Stimulated activated CD8-positive, alpha-beta memory T cell treated with anti-CD3 and anti-CD28 coated beads, Interleukin-4, amount 100 ng/mL, for 48 hours (primary cell): ENCODE measurements at places on chromosomes 3 and 15.

GRCh38 chr15:79965846-79966630, 5.0 kb downstream of the BCL2A1 start:
- no peak for DNase-seq

GRCh38 chr3:188881954-188882641, 289.7 kb upstream of the TPRG1 start:
- no peak for DNase-seq

DNA sequence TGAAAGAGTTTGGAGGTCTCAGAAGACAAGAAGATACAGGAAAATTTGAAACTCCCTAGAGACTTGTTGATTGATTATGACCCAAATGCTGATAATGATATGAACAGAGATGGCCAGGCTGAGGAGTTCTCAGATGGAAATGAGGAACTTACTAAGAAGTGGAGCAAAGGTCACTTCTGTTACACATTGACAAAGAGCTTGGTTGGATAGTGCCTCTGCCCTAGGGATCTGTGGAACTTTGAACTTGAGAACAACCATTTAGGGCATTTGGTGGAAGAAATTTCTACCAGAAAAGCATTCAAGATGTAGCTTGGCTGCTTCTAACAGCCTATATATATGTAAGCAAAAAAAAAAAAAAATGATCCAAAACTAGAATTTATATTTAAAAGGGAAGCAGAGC, 48.9 kb upstream of the NAALADL2 start:
- DNase-seq: no peak

DNA sequence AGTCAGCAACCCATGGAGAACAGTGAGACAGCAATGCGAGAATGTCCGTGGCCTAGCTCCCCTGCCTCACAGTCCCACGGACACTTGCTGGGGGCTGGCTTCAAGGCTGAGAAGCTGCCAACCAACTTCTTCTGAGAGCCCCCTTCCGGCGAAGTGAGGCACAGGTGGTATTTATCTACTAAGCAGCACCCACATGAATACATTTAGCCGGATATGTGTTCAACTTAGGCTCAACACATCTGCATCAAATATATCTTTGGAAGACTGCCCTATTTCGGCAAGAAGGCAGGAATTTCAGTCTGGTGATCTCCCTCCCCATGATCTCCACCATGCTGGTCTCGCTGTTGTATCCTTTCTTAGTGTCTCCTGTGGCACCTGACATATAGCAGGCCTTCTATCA, 340.9 kb upstream of the NR2E3 start:
- no peak for DNase-seq

- DNase-seq: no peak
These were observed 1.9 kb downstream of the P2RY12 start for GRCh38 chr3:151382671-151383070.

- no peak for DNase-seq
These were observed 2.1 kb downstream of the ZFAND6 start for GRCh38 chr15:80061582-80061981.

- no peak for DNase-seq
These were observed 27.3 kb downstream of the ADCY5 start for GRCh38 chr3:123421353-123422174.

- no peak for DNase-seq
These were observed 10.8 kb downstream of the TOPAZ1 start for GRCh38 chr3:44252332-44252959.

GRCh38 chr15:66729331-66729951, 27.4 kb downstream of the SMAD6 start:
- no peak for DNase-seq

DNA sequence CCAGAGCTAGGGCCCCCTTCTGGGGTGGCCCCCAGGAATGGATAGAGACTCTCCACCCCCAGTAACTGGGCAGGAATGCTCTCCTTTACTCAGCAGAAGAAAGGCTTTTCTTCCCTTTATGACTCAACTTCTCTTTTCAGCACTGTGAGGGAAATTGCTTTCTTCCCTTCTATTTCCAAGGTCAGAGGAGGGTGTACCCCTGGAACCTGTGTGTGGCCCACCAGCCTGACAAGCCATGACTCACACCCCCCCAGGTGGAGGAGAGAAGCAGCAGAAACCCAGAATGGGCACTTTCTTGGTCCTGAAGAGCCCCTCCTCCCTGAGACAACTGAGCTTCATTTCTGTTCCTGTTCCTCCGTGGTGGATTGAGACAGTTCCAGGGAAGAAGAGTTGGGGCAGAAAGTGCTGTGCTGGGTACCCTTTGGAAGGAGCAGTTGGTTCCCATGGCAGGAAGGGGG, 2.7 kb upstream of the ANKRD63 start:
- no peak for DNase-seq

DNA sequence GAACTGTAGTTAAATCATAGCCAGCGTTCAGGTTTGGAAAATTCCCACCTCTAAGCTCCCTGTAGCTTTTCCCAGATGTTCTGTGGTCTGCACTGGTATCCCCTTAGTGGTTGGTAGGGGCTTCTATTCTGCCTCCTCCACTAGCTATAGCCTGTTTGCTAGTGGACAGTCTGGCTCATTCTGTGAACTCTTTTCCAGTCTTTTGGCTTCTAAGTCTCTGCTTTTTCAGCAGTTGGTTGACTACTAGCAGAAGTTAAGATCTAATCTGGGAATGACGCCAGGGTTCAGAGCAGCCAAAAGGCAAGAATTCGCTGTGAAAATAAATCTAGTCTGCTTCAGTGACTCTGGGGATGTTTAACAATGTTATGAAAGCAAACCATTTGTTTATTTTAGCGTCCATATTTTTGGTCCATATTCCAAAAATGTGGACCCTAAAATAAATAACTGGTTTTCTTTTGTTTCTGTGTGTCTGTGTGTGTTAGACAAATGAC, 73.7 kb upstream of the WDR72 start:
- no peak for DNase-seq

GRCh38 chr15:59074607-59075006, 30.3 kb upstream of the CCNB2 start:
- DNase-seq: no peak
